ENCODE measurements at places on chromosomes 6 and 20.

GRCh38 chr20:62652041-62652893 lies 10.0 kb downstream of the SLCO4A1 start:
- DNase-seq, result peak; percentile 27

DNA sequence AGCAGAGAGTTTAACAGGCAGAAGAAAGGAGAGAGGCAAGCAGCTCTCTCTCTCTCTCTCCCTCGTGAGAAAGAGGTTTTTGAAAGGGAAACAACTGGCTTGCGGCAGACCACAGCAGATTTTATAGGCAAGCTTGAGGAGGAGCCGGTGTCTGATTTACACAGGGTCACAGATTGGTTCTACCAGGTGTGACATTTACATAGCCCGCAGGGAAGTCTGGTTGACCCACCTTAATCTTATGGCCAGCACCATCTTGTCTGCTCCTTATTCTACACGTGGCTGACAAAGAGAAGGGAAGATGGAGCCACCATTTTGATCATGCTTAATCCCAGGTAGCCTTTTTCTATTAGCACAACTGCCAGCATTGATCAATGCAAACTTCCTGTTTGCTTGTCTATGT lies 65.4 kb downstream of the OR2J2 start:
- no peak for DNase-seq

- DNase-seq, result no peak
Measured at GRCh38 chr6:23089981-23090380, 520.6 kb downstream of the HDGFL1 start.

GRCh38 chr20:23205611-23206041 lies 119.5 kb upstream of the CD93 start:
- no peak for DNase-seq

DNA sequence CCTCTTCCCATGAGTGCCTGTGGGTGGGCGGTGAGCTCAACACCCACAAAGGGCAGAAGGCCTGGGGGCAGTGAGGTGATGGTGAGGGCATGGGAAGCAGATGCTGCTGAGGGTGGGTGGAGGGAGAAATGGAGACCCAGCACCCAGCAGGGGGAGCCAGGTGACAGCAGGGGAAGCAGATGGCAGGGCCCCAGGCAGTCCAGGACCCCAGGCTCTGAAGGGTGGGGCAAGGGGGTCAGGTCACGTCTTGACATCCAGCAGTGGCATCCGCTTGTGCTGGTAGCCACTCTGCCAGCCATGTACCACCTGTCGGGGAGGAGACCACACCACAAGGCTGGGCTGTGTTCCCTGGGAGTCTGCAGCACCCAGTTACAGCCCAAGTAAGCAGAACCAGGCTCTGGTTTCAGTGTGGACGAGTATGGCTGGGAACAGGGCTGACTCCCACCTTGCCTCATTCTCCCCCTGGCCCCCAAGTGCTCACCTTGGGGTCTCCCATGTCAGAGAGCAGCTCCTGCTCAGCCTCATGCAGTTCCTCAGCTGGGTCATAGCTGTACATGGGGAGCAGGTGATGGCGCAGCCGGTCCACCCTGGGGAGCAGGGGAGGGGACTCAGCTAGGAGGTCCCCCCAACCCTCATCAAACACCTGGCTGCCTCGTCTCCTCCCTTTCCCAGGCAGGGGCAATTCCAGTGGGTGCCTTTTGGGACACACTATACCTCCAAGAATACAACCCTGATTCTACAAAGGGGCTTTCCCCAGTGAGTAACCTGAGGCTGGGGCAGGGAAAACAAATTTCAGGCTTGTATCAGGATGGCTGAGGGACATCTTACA lies 2.0 kb downstream of the SMIM29 start:
- peak; percentile 28 for DNase-seq

DNA sequence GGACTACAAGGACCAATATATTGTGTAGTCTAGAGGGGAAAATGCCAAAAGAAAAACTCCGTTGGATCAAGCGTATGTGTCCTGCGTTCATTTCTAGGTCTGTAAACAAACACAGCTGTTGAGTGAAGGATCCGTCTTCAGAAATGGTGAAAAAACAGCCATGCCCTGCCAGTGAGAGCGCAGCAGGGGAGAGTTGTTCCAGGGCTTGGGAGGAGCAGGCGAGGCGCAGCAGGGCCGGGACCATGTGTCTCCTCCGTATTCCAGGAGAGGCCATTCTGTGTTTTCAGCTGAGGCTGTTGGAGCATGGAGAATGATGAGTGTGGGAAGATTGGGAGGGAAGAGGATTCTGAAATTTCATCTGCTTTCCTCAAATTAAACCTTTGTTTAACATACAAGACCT lies 38.0 kb downstream of the BMP6 start:
- no peak for DNase-seq

DNA sequence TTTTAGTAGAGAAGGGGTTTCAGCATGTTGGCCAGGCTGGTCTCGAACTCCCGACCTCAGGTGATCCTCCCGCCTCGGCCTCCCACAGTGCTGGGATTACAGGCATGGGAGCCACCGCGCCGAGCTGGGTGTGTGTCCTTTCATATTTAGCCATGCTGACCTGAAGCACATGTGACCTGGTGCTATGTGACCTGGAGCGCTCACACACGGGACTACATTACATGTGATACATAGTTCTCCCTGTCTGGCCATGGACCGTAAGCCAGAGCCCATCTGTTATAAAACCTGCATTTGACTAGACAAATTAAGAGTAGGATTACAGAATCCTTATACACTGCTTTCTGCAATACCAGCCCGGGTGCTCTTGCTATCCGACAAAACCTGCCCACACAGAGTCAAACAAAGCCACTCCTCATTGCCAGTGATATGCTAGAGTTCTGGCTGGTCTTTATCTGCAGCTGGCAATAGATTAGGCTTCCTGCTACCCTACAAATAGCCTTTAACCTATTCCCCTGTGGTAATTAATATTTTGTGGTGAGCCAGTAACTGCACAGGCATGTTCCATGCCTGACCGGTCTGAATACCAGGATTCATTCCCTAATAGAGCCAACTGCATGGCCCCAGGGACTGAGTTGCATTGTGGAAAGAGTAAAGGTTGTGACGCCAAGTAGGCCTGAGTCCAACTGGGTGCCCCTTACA lies 26.3 kb upstream of the FAM50B start:
- DNase-seq, result no peak

GRCh38 chr6:36361071-36361470 lies 24.4 kb upstream of the BNIP5 start:
- no peak for DNase-seq

GRCh38 chr6:13277231-13277630 lies 51.1 kb downstream of the TBC1D7 start:
- DNase-seq, result no peak

- no peak for DNase-seq
Measured at GRCh38 chr20:1769491-1769890, 111.9 kb upstream of the SIRPG start.

GRCh38 chr6:90271831-90272230 lies 24.8 kb downstream of the BACH2 start:
- no peak for DNase-seq

- DNase-seq, result peak; percentile 16
Measured at GRCh38 chr6:34414999-34415858, 10.6 kb downstream of the RPS10 start.

- DNase-seq, result no peak
Measured at GRCh38 chr6:122048570-122048969, 350.9 kb upstream of the HSF2 start.

DNA sequence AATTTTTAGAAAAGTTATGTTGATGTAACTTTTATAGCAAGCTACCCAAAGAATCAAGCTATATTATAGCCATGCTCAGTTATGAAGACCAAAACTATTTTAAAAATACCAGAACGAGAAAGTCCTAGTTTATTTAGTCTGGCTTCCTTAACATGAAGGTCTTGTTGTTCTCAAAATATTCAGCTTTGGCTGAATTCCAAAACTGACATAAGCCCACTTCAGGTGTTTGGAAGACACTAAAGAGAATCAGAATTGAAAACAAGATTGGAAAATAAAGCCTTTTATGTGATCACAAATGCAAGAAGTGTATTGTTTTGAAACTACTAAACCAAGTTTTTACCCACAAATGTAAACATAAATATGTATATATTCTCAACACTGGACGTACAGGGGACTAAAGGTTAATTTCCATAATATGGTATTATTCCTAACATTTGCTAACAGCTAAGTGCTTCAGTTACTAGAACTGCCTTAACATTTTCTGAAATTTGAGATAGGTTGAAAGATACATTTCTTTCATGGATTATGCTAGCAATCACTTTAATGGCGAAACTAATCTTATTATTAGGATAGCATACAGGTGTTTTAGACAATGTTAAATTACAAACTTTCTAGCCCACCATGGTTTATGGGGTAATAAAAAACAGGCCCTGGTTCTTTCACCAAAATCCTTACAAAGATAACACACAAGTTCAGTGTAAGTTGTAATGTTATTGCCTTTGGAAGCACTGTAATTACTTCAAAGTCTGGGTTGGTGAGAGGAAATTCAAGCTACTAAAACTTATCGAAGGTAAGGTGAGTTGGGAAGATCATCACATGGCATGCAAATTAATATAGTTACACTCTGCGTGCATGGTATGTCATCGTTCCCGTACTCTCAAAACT lies 1.6 kb downstream of the MAP3K5 start:
- no peak for DNase-seq

- no peak for DNase-seq
Measured at GRCh38 chr6:46549155-46549554, 57.9 kb upstream of the RCAN2 start.

- no peak for DNase-seq
Measured at GRCh38 chr6:20769631-20770030, 235.4 kb downstream of the CDKAL1 start.

DNA sequence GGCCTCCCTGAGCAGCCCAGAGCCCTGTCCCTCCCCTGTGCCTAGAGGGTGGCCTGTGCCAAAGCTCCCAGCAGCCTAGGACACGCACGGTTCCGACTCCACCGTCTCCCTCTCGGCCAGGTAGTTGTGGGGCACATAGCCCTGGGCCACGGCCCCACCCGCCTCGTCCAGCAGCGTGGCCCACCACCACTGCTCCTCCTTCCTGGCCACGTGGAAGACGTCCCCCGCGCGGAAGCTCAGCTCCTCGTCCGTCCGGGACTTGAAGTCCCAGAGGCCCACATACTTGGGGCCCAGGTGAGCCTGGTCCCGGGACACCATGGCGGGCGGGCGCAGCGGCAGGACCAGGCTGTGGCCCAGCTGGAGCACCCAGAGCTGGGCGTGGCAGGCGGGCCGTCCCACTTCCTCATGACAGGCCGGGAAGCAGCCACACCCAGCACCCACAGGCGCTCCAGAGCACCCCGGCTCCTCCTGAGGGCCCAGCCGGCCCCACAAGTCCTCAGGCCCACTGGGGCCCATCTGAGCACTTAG lies at the start of gene PTK6:
Gene PTK6 (minus strand): TSS at position 380 of the 528 bp plus-strand sequence. CDS start 62 bp downstream, at position 318.
- DNase-seq, result no peak

- no peak for DNase-seq
Measured at GRCh38 chr20:57653910-57654309, 33.7 kb upstream of the ZBP1 start.

GRCh38 chr6:142026471-142026870 lies 106.3 kb upstream of the GJE1 start:
- DNase-seq, result no peak

GRCh38 chr6:13873288-13874190 lies 51.2 kb upstream of the RNF182 start:
- peak; percentile 49 for DNase-seq

GRCh38 chr6:169162752-169163407 lies 90.8 kb downstream of the THBS2 start:
- DNase-seq, result no peak

GRCh38 chr6:33975661-33976436 lies 170.0 kb downstream of the GRM4 start:
- DNase-seq, result no peak

GRCh38 chr6:129632172-129632613 lies 77.8 kb downstream of the ARHGAP18 start:
- DNase-seq, result no peak

Measured in T-helper 17 cell (primary cell).